Type B pancreatic cell (in vitro differentiated cells): ENCODE measurements at places on chromosomes 1 and 21. TPM values are rescaled to one million over a fixed set of nuclear protein-coding genes. Genes with fewer than 3 reads are reported as not detected.

GRCh38 chr1:182235604-182235951 is 156.0 kb downstream of the GLUL start:
- peak overlapping the region; percentile 67 for H3K4me3 ChIP-seq
- no peaks in the 10 kb centered on the region for H3K27me3 ChIP-seq
- H3K27ac ChIP-seq: peak overlapping the region; percentile 98
- H3K36me3 ChIP-seq: no peaks in the 10 kb centered on the region

GRCh38 chr1:3070644-3071564 is 1.9 kb downstream of the PRDM16 start:
- peaks cover 5% of the 10 kb centered on the region for H3K4me1 ChIP-seq
- no peak for DNase-seq
- peaks cover 53% of the 10 kb centered on the region for H3K27me3 ChIP-seq
- peak overlapping the region; percentile 68 for H3K27ac ChIP-seq
- peak overlapping the region; percentile 83 for H3K4me3 ChIP-seq

DNA sequence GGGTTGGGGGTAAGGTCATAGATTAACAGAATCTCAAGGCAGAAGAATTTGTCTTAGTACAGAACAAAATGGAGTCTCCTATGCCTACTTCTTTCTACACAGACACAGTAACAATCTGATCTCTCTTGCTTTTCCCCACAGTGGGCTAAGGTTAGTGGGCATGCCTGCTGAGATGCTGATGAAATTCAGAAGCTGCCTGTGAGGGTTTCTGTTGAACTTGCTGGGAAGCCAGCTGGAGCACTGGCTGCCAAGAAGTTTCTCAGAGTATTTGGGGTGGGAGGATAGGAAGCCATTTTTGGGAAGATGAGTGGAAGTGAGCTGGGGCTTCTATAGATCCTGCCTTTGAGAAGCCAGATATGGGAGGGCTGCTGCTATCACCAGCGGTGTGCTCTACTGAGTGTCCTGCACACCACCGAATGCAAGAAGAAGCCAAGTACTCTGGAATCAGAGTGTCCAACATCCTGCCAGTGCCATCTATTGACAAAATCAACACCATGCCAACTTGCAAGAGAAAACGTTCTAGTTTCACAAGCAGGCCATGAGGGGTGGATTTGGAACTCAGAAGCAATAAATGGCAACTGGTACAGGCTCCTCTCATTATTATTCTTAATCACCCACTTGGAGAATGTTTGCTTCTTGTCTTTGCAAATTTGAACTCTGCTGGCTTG is 102.7 kb downstream of the PTPRU start:
- H3K4me3 ChIP-seq: no peak overlapping the region
- H3K4me1 ChIP-seq: no peaks in the 10 kb centered on the region
- H3K27ac ChIP-seq: no peak overlapping the region
- no peaks in the 10 kb centered on the region for H3K36me3 ChIP-seq

- H3K36me3 ChIP-seq: peaks cover 6% of the 10 kb centered on the region
- H3K4me1 ChIP-seq: peaks cover 14% of the 10 kb centered on the region
Observed at GRCh38 chr21:37273911-37274690, 7.0 kb upstream of the VPS26C start.

GRCh38 chr1:10774615-10775310 is 21.7 kb downstream of the CASZ1 start:
- peaks cover 5% of the 10 kb centered on the region for H3K4me1 ChIP-seq
- H3K36me3 ChIP-seq: no peaks in the 10 kb centered on the region
- H3K4me3 ChIP-seq: no peak overlapping the region

DNA sequence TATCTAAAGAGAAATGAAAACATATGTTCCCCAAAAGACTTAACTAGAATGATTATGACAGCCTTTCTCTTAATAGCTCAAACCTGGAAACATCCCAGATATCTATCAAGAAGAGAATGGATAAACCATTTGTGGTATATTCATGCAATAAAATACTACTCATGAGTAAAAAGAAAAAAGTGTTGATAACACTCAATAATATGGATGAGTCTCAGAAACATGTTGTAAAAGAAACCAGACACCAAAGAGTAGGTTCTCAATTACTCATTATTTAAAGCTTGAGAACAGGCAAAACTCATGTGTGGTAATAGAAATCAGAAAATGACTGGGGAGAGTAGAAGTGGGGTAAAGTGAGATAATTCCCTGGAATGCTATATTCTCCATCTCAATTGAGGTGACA is 154.1 kb downstream of the PHTF1 start:
- no peaks in the 10 kb centered on the region for H3K4me1 ChIP-seq
- H3K27ac ChIP-seq: no peak overlapping the region
- no peaks in the 10 kb centered on the region for H3K27me3 ChIP-seq

GRCh38 chr1:17719874-17720273 is 35.3 kb upstream of the ACTL8 start:
- no peak for DNase-seq
- no peak overlapping the region for H3K4me3 ChIP-seq
- H3K27me3 ChIP-seq: peaks cover 19% of the 10 kb centered on the region
- H3K27ac ChIP-seq: no peak overlapping the region
- no peaks in the 10 kb centered on the region for H3K36me3 ChIP-seq
- H3K4me1 ChIP-seq: no peaks in the 10 kb centered on the region

- H3K36me3 ChIP-seq: no peaks in the 10 kb centered on the region
- H3K4me1 ChIP-seq: no peaks in the 10 kb centered on the region
- no peak overlapping the region for H3K27ac ChIP-seq
- H3K27me3 ChIP-seq: no peaks in the 10 kb centered on the region
- no peak for DNase-seq
- no peak overlapping the region for H3K4me3 ChIP-seq
Observed at GRCh38 chr1:196890668-196891067, 2.8 kb downstream of the CFHR4 start.

DNA sequence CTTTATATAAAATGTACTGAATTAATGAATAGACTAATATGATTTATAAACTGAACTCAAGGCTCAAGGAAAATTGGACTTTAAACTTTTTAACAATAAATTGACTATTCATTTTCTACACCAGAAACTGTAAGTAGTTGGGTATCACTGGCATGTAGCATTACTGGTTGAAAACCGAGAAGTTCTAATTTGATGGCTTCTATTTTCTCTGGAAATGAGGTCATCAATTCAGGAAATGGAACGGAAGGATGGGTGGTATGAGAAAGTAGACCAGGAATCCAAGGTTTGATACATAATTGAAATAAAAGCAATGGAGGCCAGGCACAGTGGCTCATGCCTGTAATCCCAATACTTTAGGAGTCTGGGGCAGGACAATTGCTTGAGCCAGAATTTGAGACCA is 50.4 kb downstream of the RERE start:
- H3K27ac ChIP-seq: no peak overlapping the region
- no peak overlapping the region for H3K4me3 ChIP-seq
- no peak for DNase-seq
- peaks cover 6% of the 10 kb centered on the region for H3K36me3 ChIP-seq
- no peaks in the 10 kb centered on the region for H3K27me3 ChIP-seq
- peaks cover 31% of the 10 kb centered on the region for H3K4me1 ChIP-seq

DNA sequence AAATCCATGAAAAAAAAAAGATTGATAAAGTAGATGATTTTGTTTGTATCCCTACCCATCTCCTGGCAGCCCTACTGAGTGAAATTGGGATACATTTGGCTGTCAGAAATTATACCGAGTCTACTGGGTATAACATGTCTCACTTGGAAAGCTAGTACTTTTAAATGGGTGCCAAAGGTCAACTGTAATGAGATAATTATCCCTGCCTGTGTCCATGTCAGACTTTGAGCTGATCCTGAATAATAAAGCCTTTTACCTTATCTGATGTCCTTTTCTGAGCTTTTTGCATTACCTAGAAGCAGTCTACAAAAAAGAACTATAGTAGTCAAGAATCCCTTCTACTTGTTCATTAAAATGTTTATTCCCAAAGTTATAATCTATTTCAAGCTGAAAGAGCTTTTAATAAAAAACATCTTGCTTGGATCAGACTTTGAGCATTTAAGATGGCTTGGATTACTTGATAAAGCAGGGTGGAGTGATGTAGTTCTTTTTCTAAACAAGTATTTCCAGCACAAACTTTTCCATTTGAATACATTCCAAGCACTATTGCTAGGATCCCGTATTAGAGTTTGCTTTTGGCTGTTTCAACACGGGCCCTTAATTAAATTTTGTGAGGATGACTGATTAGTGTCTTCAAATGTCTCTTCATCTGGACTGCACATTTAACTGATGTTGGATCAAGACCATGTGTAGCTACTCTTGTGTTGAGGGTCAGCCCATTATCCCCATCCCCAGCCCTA is 69.2 kb downstream of the DTL start:
- no peak overlapping the region for H3K4me3 ChIP-seq
- H3K4me1 ChIP-seq: peaks cover 16% of the 10 kb centered on the region
- no peak for DNase-seq
- no peak overlapping the region for H3K27ac ChIP-seq
- no peaks in the 10 kb centered on the region for H3K27me3 ChIP-seq

DNA sequence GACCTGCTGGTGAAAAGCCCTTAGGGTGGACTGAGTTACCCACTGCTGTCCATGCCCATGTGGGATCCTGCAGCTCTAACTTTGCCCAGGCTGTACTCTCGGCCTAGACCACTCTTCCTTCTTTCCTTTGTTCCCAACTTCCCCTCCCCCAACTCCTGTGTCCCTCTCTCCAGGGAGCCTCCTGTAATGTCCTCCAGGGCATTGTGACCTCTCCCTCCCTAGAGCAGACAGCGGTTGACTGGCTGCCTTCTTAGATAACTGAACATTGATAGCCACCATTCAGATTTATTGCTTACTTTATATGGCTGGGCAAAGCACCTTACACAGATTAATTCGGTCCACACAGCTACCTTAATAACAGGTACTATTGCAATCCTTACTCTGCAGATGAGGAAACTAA is 5.0 kb downstream of the RUNX1 start:
- peaks cover 23% of the 10 kb centered on the region for H3K4me1 ChIP-seq
- H3K4me3 ChIP-seq: no peak overlapping the region
- no peak overlapping the region for H3K27ac ChIP-seq
- peaks cover 11% of the 10 kb centered on the region for H3K27me3 ChIP-seq

DNA sequence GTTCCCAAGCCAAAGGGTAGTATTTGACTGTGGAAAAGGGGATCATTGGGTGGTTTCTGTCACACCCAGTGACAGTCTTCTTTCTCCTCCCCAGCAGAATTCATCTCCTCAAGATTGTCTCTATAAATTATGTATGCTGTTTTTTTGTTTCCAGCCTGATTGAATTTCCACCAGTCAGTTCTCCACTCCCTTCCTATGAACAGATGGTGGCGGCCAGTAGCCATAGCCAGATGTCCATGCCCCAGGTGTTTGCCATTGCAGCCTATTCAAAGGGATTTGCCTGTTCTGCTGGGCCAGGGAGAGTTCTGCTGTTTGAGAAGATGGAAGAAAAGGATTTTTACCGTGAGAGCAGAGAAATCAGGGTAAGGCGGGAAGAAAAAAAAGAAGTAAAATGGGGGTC is 12.9 kb downstream of the CFAP57 start:
- no peak overlapping the region for H3K27ac ChIP-seq
- H3K27me3 ChIP-seq: no peaks in the 10 kb centered on the region

- H3K36me3 ChIP-seq: peaks cover 14% of the 10 kb centered on the region
- no peak overlapping the region for H3K27ac ChIP-seq
- no peak overlapping the region for H3K4me3 ChIP-seq
- DNase-seq: no peak
Observed at GRCh38 chr1:81877940-81878339, 77.2 kb downstream of the ADGRL2 start.

GRCh38 chr1:165674599-165674998 is 23.8 kb downstream of the ALDH9A1 start:
- DNase-seq: no peak
- H3K4me3 ChIP-seq: no peak overlapping the region
- H3K4me1 ChIP-seq: no peaks in the 10 kb centered on the region
- no peak overlapping the region for H3K27ac ChIP-seq
- peaks cover 53% of the 10 kb centered on the region for H3K36me3 ChIP-seq

DNA sequence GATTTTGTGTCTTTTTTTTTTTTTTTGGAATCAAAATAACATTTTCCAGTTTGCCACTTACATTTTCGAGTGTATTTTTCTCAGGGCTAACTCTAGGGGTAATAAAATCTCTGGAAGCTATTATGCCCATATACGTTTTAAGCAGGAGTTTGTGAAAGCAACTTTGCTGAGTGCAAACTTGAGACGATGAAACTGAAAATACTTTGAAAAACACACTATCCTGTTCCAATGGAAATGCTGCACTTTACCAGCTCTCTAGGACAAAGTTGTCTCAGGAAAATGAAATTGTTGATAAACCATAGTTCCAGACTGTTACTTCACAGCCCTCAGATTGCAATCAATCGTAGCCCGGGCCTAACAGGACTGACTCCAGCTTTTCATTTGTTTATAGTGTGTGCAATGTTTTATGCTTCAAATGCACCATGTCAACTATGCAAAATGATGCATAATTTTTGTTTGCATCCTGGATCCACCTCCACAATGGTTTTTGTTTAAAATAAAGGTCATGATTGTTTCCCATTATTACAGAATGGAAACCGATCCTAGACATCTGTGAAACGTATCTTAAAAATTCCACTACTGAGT is 220.6 kb upstream of the PKN2 start:
- peaks cover 4% of the 10 kb centered on the region for H3K4me1 ChIP-seq
- H3K36me3 ChIP-seq: no peaks in the 10 kb centered on the region
- H3K27ac ChIP-seq: no peak overlapping the region
- peaks cover 48% of the 10 kb centered on the region for H3K27me3 ChIP-seq

DNA sequence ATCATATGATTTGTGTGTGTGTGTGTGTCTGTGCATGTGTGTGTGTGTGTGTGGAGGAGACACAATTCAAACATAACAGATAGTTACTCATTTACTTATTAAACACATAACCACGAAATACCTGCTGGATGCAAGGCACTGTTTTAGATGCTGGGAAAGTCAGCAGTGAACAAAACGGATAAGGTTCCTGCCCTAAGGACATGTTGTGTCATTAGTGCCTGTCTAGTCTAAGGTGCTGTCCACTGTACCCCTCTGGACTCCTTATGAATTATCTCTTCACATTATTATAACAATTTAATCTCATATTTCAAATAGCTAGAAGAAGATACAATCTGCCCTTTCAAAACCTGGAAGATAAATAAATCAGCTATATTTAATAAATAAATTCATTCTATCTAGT is 162.4 kb downstream of the PLPPR5 start:
- no peak overlapping the region for H3K27ac ChIP-seq
- H3K36me3 ChIP-seq: no peaks in the 10 kb centered on the region
- H3K4me3 ChIP-seq: no peak overlapping the region
- no peak for DNase-seq
- peaks cover 63% of the 10 kb centered on the region for H3K27me3 ChIP-seq
- no peaks in the 10 kb centered on the region for H3K4me1 ChIP-seq

The NUAK2 gene
- 13.5 and 17.7 TPM in 2 replicates for total RNA-seq

The GBP2 gene
- 7.3 and 17.8 TPM in 2 replicates for total RNA-seq

The RHEX gene
- total RNA-seq: not detected in 2 replicates

The PTPN7 gene
- total RNA-seq: 0.29 TPM in 1 of 2 replicates, not detected in the other

The UTS2 gene
- total RNA-seq: not detected in 2 replicates

The AMPD1 gene
- total RNA-seq: not detected in 2 replicates

The ARHGAP30 gene
- total RNA-seq: 1.3 and 3.3 TPM in 2 replicates

The TRABD2B gene
- 2.2 and 6.7 TPM in 2 replicates for total RNA-seq

The KLHDC9 gene
- total RNA-seq: 14.1 and 14.3 TPM in 2 replicates

The NMNAT1 gene
- total RNA-seq: 11.9 and 12.7 TPM in 2 replicates

The HNRNPU gene
- total RNA-seq: 328 and 485 TPM in 2 replicates
